ENCODE measurements at places on chromosomes 7 and 10. TPM values are rescaled to one million over a fixed set of nuclear protein-coding genes. Genes with fewer than 3 reads are reported as not detected.

- H3K4me3 ChIP-seq: no peak overlapping the region
- peaks cover 11% of the 10 kb centered on the region for H3K27me3 ChIP-seq
- no peak for DNase-seq
- H3K36me3 ChIP-seq: no peaks in the 10 kb centered on the region
- no peak overlapping the region for H3K27ac ChIP-seq
- H3K4me1 ChIP-seq: no peaks in the 10 kb centered on the region
These were observed 25.2 kb downstream of the AOC1 start for GRCh38 chr7:150877536-150877935.

- H3K36me3 ChIP-seq: no peaks in the 10 kb centered on the region
- no peak for DNase-seq
- H3K27me3 ChIP-seq: no peaks in the 10 kb centered on the region
These were observed 180.0 kb downstream of the HDAC9 start for GRCh38 chr7:18675579-18675978.

DNA sequence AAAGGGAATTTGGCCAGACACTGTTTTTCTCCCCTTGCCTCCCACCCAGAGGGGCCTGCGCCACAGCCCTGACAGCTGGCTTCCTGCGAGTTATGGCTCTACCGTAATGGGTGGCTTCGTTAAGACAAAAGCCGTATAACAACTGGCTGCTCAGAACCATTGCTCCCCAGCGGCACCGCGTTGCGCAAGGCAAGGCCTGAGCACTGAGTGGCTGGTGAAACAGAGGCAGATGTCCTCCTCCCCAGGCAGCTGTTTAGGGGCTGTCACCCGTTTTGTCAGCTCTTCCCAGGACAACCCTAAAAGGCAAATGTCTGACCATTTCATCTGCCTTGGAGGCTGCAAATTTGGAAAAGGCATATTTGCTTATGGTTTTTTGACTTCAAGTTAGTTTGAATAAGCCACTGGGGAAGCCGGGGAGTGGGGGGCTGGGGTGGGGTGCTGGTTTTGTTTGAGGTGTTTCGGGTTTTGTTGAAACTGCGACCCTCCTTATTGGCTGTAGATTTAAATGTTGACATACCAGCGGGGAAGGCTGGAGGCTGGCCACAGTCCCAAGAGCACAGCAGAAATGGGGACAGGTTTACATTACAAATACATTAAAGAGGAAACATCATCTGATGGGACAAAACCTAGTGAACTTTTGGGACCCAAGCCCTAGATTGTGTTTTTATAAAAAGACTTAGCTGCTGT, 681 bp upstream of the SPOCK2 start:
- no peaks in the 10 kb centered on the region for H3K36me3 ChIP-seq
- no peak overlapping the region for H3K4me3 ChIP-seq
- H3K27me3 ChIP-seq: no peaks in the 10 kb centered on the region
- no peak overlapping the region for H3K27ac ChIP-seq

GRCh38 chr10:28382525-28383269, 79.8 kb upstream of the MPP7 start:
- DNase-seq: peak; percentile 66
- peak overlapping the region; percentile 67 for H3K4me3 ChIP-seq
- H3K36me3 ChIP-seq: no peaks in the 10 kb centered on the region
- H3K4me1 ChIP-seq: peaks cover 3% of the 10 kb centered on the region

DNA sequence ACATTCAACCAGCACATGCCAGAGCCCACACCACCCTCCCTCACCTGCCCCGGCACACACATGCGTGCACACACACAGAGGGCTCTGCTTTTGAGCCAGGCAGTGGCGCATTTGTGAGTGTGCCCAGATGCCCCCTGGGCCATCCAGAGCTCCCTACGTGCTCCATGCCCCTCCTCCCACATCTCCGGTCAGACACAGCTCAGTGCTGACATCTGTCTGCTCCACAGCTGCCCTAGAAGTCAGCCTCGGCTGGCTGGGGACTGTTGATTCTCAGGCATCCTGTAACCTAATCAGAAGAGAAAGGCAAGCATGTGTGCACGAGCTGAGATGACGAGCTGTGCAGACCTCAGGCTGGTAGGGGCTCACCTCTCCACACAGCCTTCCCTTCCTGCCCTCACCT, 135.1 kb downstream of the ZMIZ1 start:
- H3K4me3 ChIP-seq: no peak overlapping the region
- no peak for DNase-seq
- H3K27ac ChIP-seq: no peak overlapping the region
- H3K4me1 ChIP-seq: no peaks in the 10 kb centered on the region

GRCh38 chr10:128178302-128178958, 52.2 kb upstream of the MKI67 start:
- H3K27ac ChIP-seq: no peak overlapping the region
- DNase-seq: peak; percentile 54
- H3K36me3 ChIP-seq: no peaks in the 10 kb centered on the region
- H3K4me3 ChIP-seq: no peak overlapping the region
- no peaks in the 10 kb centered on the region for H3K27me3 ChIP-seq

- H3K27ac ChIP-seq: no peak overlapping the region
- H3K4me3 ChIP-seq: no peak overlapping the region
- H3K4me1 ChIP-seq: peaks cover 25% of the 10 kb centered on the region
- H3K27me3 ChIP-seq: no peaks in the 10 kb centered on the region
- no peak for DNase-seq
These were observed 31.8 kb upstream of the FAM133B start for GRCh38 chr7:92622030-92622429.

DNA sequence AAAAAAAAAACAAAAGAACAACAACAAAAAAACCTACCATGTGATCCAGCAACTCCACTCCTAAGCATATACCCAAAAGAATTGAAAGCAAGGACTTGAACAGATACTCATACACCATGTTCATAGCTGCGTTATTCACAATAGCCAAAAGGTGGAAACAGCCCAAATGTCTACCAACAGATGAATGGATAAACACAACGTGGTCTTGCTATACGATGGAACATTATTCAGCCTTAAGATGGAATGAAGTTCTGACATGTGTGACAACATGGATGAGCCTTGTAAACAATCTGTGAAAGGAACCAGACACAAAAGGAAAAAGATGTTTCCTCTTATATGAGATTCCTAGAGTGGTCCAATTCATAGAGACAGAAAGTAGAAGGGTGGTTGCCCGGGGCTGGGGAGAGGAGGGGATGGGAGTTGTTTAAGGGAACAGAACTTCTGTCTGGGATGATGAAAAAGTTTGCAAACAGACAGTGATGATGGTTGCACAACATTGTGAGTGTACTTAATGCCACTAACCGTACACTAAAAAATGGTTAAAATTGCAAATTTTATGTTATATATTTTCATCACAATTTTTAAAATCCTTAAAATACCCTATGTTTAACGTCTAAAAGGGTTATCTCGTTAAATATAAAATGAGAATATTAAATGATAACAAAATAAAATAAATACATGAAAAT, 11.6 kb downstream of the CLEC2L start:
- H3K27me3 ChIP-seq: peaks cover 3% of the 10 kb centered on the region
- no peaks in the 10 kb centered on the region for H3K36me3 ChIP-seq
- no peak for DNase-seq

DNA sequence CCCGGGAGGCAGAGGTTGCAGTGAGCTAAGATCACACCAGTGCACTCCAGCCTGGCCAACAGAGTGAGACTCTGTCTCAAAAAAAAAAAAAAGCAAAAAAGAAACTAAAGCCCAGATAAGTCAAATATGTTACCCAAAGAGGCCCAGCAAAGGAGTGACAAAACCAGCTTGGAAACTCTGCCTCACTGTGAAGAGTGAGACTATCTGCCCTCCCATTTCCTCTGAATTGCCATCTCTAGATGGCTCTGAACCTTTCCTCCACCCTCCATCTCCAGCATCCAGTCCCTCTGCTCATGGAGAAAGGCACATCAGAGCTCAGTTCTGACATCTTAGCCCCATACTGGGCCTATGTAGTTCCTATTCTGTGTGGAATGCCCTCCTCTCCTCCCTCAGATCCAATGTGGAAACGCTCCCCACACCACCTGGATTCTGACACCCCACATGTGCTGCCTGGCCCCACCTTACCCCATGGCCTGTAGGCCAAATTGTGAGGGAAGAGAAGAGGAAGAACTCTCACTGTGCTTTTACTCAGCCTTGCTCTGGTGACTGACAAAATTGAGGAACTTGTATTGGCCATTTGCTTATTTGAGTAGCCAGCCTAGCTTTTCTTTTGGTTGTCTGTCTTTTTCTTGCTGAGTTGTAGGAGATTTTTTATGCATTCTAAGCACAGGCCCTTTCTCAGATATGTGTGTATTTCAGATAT, 18.0 kb upstream of the NUDCD3 start:
- no peaks in the 10 kb centered on the region for H3K36me3 ChIP-seq
- no peak overlapping the region for H3K4me3 ChIP-seq
- no peaks in the 10 kb centered on the region for H3K4me1 ChIP-seq
- no peaks in the 10 kb centered on the region for H3K27me3 ChIP-seq
- no peak for DNase-seq

GRCh38 chr10:26437637-26438461, at the start of gene APBB1IP:
Gene APBB1IP, plus strand, starts transcription at chr10:26438341. Its CDS starts 53,986 bp downstream, at chr10:26492327.
- H3K27ac ChIP-seq: no peak within 1 kb of the TSS
- peaks cover 33% of the 10 kb centered on the region for H3K27me3 ChIP-seq
- no peaks in the 10 kb centered on the region for H3K4me1 ChIP-seq
- no peaks in the 10 kb centered on the region for H3K36me3 ChIP-seq

GRCh38 chr7:107742678-107743566, 1.0 kb upstream of the CBLL1 start:
- no peaks in the 10 kb centered on the region for H3K27me3 ChIP-seq
- peaks cover 26% of the 10 kb centered on the region for H3K4me1 ChIP-seq
- DNase-seq: no peak

DNA sequence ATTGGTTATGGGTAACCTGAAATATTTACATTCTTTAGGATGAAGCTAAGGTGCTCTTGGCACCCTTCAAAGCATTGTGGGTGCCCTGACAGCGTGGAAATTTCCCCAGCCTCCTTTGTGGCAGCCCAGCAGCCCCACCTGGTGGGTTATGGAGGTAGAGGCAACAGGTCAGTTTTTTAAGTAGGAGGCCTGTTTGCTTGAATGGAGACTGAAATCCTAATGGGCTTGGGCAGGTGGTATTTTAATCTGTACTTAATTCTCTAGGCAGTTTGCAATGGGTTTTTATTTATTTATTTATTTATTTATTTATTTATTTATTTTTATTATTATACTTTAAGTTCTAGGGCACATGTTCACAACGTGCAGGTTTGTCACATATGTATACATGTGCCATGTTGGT, 139.4 kb downstream of the EPC1 start:
- peak; percentile 63 for DNase-seq
- no peak overlapping the region for H3K4me3 ChIP-seq
- H3K27me3 ChIP-seq: no peaks in the 10 kb centered on the region
- no peaks in the 10 kb centered on the region for H3K36me3 ChIP-seq
- no peak overlapping the region for H3K27ac ChIP-seq

DNA sequence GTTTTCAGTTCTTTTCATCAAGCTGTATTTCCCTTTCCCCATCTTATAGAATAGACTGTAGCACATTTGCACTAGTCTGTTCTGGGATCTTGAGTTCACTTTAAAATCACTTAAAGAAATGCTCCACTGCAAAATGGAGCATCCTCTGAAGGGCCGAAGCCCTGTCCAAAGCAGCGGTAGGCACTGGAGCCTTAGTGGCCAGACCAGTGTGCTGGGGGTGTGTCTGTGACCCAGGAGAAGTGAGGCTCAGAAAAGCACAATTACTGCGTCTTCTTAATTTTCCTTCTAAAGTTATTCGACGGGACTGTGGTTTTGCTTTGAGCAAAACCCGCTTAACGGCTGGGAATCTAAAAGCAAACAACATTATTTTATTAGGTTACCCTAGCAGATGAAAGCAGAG, 205.7 kb downstream of the SLC25A13 start:
- no peaks in the 10 kb centered on the region for H3K27me3 ChIP-seq
- no peaks in the 10 kb centered on the region for H3K4me1 ChIP-seq
- no peak overlapping the region for H3K4me3 ChIP-seq
- H3K27ac ChIP-seq: no peak overlapping the region

- H3K27me3 ChIP-seq: no peaks in the 10 kb centered on the region
- no peak overlapping the region for H3K27ac ChIP-seq
- no peaks in the 10 kb centered on the region for H3K36me3 ChIP-seq
- DNase-seq: no peak
- peaks cover 9% of the 10 kb centered on the region for H3K4me1 ChIP-seq
- no peak overlapping the region for H3K4me3 ChIP-seq
These were observed 18.8 kb downstream of the GLI3 start for GRCh38 chr7:42218248-42218647.

GRCh38 chr10:10514797-10515196, 502.9 kb upstream of the CELF2 start:
- H3K27me3 ChIP-seq: no peaks in the 10 kb centered on the region
- H3K36me3 ChIP-seq: no peaks in the 10 kb centered on the region
- H3K27ac ChIP-seq: no peak overlapping the region
- H3K4me1 ChIP-seq: no peaks in the 10 kb centered on the region
- no peak for DNase-seq

DNA sequence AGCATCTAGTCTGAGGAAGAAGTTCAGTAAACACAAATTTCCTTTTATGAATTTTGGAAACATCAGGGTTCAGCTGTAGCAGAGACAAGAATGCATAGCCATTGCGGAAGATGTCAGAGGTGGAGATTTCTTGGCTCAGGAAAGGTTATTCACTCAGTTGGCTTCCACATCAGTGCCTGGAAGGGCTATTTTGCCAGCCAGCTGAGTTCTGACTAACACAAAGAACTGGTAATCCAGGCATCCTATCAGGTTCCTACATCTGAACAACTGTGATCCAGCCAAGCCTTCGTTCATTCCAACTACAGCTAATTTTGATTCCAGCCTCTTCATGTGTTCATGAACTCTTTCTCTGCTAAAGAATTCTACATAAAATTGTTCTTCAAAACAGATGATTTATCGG, 965.6 kb downstream of the XPNPEP1 start:
- H3K36me3 ChIP-seq: no peaks in the 10 kb centered on the region
- DNase-seq: peak; percentile 22
- no peaks in the 10 kb centered on the region for H3K4me1 ChIP-seq
- H3K4me3 ChIP-seq: no peak overlapping the region
- H3K27ac ChIP-seq: no peak overlapping the region

DNA sequence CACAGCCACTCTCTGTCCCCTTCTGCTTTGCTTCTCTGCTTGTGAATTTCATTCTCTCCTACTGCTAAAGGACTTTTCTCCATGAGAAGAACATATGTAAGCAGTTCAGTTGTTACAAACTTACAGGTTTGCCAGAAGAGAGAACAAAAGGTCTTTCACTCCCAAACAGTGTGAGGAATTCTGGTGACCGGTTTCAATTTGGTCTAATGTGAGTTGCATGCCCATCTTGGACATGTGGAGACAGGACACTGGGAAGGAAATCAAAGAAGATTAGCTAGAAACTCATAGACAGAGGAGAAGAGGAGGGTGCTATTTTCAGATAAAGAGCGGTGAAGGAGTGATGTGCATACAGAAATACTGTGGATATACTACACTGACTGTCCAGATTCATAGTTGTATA, 209.5 kb upstream of the INHBA start:
- H3K36me3 ChIP-seq: no peaks in the 10 kb centered on the region
- no peak overlapping the region for H3K4me3 ChIP-seq
- H3K27me3 ChIP-seq: no peaks in the 10 kb centered on the region
- H3K4me1 ChIP-seq: peaks cover 41% of the 10 kb centered on the region

- peaks cover 62% of the 10 kb centered on the region for H3K36me3 ChIP-seq
- no peaks in the 10 kb centered on the region for H3K4me1 ChIP-seq
- DNase-seq: peak; percentile 11
- no peak overlapping the region for H3K4me3 ChIP-seq
- no peaks in the 10 kb centered on the region for H3K27me3 ChIP-seq
- no peak overlapping the region for H3K27ac ChIP-seq
These were observed 158.7 kb upstream of the LANCL2 start for GRCh38 chr7:55206235-55207029.

VPS37D gene
- total RNA-seq: 7.7 TPM

SLC26A5 gene
- 0.86 TPM for total RNA-seq

LIPK gene
- total RNA-seq: not detected

TMEM184A gene
- total RNA-seq: 23.1 TPM

H2BK1 gene
- total RNA-seq: not detected

SRRM3 gene
- total RNA-seq: 3.2 TPM

ITIH5 gene
- not detected for total RNA-seq

SFXN2 gene
- total RNA-seq: 10.3 TPM

ACHE gene
- 1.3 TPM for total RNA-seq

MRC1 gene
- not detected for total RNA-seq

NDUFA5 gene
- 42.7 TPM for total RNA-seq

OR13A1 gene
- total RNA-seq: 0.04 TPM
